ENCODE measurements at places on chromosomes 11 and 22. TPM values are rescaled to one million over a fixed set of nuclear protein-coding genes. Genes with fewer than 3 reads are reported as not detected.

The PARVG gene
- total RNA-seq = under 0.01 TPM

The OR51D1 gene
- not detected for total RNA-seq

The APOA5 gene
- total RNA-seq = not detected

The CD3E gene
- not detected for total RNA-seq

The KCNE3 gene
- total RNA-seq = 0.81 TPM

The IGLL1 gene
- total RNA-seq = not detected

The OR5A1 gene
- total RNA-seq = not detected

The CDK2AP2 gene
- total RNA-seq = 165 TPM

The SLC35E4 gene
- total RNA-seq = 12.2 TPM

The C11orf86 gene
- total RNA-seq = not detected

The CLTCL1 gene
- 17.1 TPM for total RNA-seq

The TSGA10IP gene
- not detected for total RNA-seq

The SMIM38 gene
- 0.16 TPM for total RNA-seq

The NOX4 gene
- 9.8 TPM for total RNA-seq

The PPP6R3 gene
- total RNA-seq = 44.6 TPM

The TMEM45B gene
- 0.76 TPM for total RNA-seq

The ACR gene
- total RNA-seq = not detected

The OR52E5 gene
- total RNA-seq = not detected

The CTSW gene
- total RNA-seq = 0.81 TPM

The FAM83F gene
- total RNA-seq = 0.16 TPM

The FAT3 gene
- 3.9 TPM for total RNA-seq

The DRD2 gene
- not detected for total RNA-seq

The KRTAP5-1 gene
- not detected for total RNA-seq

The ANGPTL5 gene
- not detected for total RNA-seq

The PDGFB gene
- 48.2 TPM for total RNA-seq

The FGF4 gene
- total RNA-seq = not detected

The PKDREJ gene
- not detected for total RNA-seq

The PIH1D2 gene
- 0.51 TPM for total RNA-seq

The RASGRP2 gene
- total RNA-seq = not detected

The ARSA gene
- total RNA-seq = 59.3 TPM

The PSMD13 gene
- 72.1 TPM for total RNA-seq

The ANO9 gene
- total RNA-seq = 3.1 TPM

The KRTAP5-4 gene
- total RNA-seq = not detected

The CTTN gene
- 157 TPM for total RNA-seq

The ARHGAP20 gene
- 1.5 TPM for total RNA-seq

The OR52I1 gene
- total RNA-seq = not detected

The KDM4E gene
- total RNA-seq = not detected

The PLEKHB1 gene
- 0.81 TPM for total RNA-seq

The MYH9 gene
- 1,170 TPM for total RNA-seq

The YPEL4 gene
- total RNA-seq = not detected

The OR4X1 gene
- not detected for total RNA-seq

The CD3G gene
- not detected for total RNA-seq

The CASP5 gene
- total RNA-seq = not detected

The ISX gene
- not detected for total RNA-seq

The FXYD2 gene
- total RNA-seq = 57.8 TPM

The ARL14EP gene
- 8.6 TPM for total RNA-seq

The RAB6A gene
- 110 TPM for total RNA-seq

The MORC2 gene
- total RNA-seq = 17.5 TPM

The CHADL gene
- total RNA-seq = 8.1 TPM

The WT1 gene
- total RNA-seq = 13.4 TPM

The MUC5B gene
- total RNA-seq = not detected

The CRYBB2 gene
- not detected for total RNA-seq

The TCF20 gene
- total RNA-seq = 24.4 TPM

The IL10RA gene
- not detected for total RNA-seq

The CDON gene
- 4.7 TPM for total RNA-seq

All from mesangial cell (primary cell).